ENCODE measurements at places on chromosomes 11 and 22.

- DNase-seq: no peak
Measured at GRCh38 chr11:117860139-117860538, 16.3 kb downstream of the FXYD6 start.

- no peak for DNase-seq
Measured at GRCh38 chr11:47062736-47063135, 113.9 kb downstream of the ARFGAP2 start.

- DNase-seq: no peak
Measured at GRCh38 chr11:118746988-118747585, 43.9 kb downstream of the DDX6 start.

DNA sequence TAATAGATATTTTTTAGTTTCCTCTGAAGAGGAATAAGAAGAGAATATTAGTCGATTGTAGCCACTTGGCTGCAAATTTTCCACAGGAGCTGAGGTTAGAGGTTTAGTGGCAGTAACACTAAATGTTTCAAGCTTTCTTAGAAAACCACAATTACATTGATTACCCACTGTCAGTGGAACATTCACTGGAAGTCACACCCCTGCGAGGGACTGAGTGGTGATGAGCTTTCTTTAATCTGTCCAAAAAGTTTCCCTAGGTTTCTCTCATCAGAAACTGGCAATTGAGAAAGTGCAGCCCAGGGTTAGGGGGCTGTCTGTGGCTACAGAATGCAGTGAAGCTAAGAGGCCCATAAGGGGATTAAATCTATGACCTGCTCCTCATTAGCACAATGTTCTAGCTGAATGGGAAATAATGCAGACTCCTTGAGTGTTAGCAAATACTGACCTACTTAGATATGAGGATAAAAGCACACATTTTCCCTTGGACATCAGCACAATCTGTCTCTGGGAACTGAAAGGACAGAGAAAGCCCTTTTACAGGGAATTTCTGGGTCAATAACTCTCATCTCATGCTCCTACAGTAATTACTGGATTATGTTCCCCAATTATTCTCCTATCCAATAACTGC is 189.5 kb downstream of the FAM76B start:
- no peak for DNase-seq

GRCh38 chr11:64742087-64742888 is 1.7 kb downstream of the RASGRP2 start:
- DNase-seq: no peak

- DNase-seq: no peak
Measured at GRCh38 chr11:75893251-75893650, 78.2 kb downstream of the UVRAG start.

DNA sequence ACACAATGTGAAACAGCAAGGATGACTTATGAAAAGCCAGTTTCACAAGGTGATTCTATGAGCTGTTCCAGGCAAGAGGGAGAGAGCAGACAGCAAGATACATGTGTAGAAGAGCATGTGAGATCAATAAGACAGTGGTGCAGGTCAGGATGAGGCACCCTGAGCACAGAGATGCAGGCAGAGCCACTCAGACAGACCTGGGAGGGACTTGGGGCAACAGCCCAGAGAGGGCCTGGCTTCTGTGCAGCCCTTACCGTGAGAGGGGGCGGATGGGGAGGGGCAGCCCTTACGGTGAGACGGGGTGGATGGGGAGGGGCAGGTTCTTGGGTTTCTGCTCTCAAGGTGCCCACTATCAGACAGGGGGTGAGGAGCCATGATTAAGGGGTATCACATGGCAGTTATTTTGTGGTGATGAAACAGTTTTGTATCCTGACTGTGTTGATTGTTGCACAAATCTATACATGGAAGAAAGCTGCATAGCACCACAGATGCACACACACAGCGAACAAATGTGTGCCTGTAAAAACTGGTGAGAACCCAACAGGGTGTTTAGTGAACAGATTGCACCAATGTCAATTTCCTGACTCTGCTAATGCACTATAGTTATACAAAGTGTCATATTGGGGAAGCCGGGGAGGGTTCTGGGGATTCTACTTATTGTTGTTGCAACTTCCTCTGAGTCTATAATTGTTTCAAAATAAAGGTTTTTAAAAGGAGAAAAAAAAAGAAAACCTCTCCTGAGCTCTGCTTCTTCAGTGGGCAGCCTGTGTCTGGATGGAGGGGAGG is 5.2 kb upstream of the C22orf42 start:
- no peak for DNase-seq

- no peak for DNase-seq
Measured at GRCh38 chr22:19844377-19845053, 10.2 kb downstream of the GNB1L start.

GRCh38 chr11:1229471-1230120 is 6.7 kb downstream of the MUC5B start:
- DNase-seq: no peak

GRCh38 chr11:23585416-23586104 is 725.3 kb upstream of the CCDC179 start:
- no peak for DNase-seq

DNA sequence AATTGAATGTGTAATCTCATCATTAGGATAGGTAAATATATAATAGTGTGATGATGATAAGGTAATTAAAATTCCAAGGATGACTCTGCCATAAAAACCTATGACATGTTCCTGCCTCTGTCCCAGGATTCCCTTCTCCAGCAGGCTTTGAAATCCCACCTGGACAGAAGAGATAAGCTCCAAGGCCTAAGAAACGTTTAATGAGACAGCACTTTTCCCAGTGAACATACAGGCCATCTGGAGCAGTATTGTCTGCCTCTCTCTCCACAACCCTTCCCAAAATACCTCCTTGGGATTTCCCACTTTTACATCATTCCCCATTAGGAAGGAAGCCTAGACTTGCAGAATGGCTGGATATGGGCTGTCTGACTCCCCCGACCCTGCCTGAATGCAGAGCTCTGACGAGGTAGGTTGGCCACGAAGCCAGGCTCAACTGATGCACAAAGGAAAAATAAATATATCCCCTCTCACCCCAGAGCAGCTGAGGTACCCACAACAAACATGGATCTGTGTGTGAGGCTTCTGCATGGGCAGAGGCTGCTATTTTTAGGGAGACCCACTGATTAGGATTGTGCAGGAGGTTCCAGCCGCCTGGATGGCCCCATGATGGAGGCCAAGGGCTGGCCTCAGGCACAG is 71.0 kb downstream of the TMPRSS5 start:
- DNase-seq: peak; percentile 46

- no peak for DNase-seq
Measured at GRCh38 chr11:66006134-66006890, 4.0 kb downstream of the BANF1 start.

- DNase-seq: no peak
Measured at GRCh38 chr22:45838305-45838887, 138.6 kb downstream of the WNT7B start.

- no peak for DNase-seq
Measured at GRCh38 chr11:112179601-112180000, 4.3 kb downstream of the BCO2 start.

GRCh38 chr22:28172892-28173670 is 254.0 kb upstream of the PITPNB start:
- peak; percentile 53 for DNase-seq

GRCh38 chr11:126359431-126360048 is 4.1 kb downstream of the ST3GAL4 start:
- DNase-seq: peak; percentile 95

DNA sequence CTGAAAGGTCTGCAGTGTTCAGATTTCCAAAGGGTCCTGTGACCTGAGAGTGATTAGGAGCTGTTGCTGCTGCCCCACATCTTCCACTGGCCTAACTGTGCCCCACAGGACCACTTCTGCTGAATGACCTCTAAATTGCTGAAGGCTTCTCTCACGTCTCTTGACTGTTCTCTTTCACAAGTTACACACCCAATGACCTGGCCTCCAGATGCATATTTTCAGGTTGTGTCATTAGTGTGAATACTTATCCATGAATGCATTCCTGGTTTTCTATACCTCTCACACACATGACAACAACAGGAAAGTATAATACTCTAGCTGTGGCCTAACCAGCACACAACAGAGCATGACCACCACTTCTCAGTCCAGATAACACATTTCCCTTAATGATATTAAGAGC is 15.4 kb downstream of the PRR14L start:
- DNase-seq: no peak

DNA sequence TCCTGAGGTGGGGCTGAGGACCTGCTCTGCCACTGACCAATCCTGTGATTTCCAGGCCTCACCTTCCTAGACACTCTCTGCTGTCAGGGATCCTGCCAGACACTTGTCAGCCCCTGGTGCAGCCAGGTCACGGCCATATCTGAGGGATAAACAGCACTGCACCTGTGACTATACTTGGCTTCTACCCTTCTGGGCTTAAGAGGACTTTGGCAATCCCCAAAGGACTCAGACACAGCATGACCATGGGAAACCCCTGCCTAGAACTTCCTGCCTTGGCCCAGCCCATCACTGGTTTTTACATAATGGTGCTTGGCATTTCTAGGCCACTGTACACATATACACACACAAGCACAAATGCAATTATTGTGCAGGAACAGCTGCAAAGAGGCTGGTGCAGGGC is 11.6 kb upstream of the OLFML1 start:
- no peak for DNase-seq

DNA sequence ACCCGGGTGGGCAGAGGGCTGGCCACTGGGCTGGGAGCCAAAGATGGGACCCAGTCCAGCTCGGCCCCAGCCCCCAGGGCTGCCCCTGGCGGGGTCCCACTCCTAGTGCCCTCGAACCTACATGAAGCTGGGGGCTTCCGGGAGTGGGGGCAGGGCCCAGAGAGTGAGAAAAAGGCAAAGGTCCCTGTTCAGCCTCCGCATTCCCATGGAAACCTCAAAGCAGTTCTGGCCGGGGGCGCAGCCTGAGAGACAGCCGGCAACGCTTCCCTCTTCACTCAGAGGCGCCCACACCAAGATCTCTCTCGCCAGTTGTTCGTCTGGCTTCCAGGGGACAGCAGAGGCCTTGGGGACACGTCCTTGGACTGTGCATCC is 22.4 kb upstream of the ARHGAP8 start:
- no peak for DNase-seq

GRCh38 chr11:82790723-82791484 is 57.2 kb upstream of the FAM181B start:
- peak; percentile 65 for DNase-seq

DNA sequence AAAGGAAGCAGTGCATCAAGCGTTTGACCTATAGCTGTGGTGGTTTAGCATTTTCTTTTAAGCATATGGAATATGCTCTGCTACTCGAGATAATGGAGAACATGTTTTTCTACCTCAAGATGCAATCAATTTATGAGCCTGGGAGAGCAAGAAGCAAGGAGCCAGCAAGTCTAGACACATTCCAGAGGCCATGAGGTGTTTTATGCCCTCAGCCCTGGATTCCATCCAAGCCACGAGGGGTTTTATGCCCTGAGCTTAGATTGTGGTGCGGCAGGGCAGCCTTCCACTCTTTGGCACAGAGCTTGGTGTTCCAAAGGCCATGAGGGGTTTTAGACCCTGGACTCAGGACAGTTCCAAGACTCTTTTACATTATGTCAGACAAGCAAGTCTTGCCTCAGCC is 11.7 kb upstream of the DNAJB13 start:
- DNase-seq: no peak

- DNase-seq: no peak
Measured at GRCh38 chr11:127023991-127024390, 23.4 kb upstream of the KIRREL3 start.

DNA sequence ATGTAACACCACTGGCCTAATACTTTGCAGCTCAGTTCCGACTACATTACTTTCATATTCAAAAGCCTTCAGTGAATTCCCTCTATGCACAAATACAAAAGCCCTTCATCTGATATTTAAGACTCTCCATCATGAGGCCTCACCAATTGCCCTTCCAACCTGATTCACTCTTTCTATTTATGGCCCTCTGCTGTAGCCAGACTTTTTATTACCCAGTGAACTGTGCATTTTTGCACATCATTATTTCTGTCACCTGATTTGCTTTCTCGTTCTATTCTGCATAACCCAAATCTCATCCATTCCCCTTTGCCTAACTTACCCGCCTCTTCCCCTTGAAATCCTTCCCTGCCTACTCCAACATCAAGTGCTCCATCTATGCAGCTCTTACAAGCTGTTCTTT is 78.3 kb downstream of the BBOX1 start:
- no peak for DNase-seq

DNA sequence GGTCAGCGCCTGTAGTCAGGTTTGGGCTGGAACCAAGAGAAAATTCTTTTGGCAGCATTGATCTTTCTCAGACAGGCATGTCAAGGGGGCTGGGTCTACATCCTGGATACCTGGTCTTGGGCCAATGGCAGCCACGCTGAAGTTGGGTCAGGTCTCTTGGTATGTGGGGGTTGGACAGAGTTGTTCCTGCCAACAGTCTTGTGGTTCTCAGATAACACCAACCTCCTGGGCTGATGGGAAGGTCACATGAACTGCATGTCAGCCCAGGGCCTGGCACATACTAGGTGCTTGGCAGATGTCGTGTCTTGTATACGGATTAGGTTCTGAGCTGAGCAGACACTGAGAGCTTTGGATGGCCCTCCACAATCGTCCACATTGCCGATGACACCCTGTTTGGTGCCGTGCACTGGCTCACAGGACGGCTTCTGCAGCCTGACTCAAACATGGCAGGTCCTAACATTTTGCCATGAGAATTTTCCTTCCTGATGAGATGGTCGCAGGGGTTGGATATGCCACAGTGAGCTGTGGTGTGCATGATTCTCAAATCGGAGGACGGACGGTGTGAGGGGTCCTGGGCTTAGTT is 42.0 kb downstream of the FBLN1 start:
- no peak for DNase-seq

DNA sequence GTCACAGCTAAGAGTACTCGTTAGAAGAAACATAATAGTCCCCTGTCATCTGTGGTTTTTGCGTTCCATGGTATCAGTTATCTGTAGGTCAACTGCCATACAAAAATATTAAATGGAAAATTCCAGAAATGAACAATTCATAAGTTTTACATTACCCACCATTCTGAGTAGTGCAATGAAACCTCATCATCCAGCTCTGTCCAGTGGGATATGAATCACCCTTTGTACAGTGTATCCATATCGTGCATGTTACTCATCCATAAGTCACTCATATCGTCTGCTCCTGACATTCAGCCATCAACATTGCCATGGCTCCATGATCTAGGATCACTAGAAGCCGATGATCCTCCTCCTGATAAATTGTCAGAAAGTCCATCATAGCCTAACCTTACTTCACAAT is 174.9 kb upstream of the C11orf87 start:
- no peak for DNase-seq

- DNase-seq: no peak
Measured at GRCh38 chr11:69974528-69974927, 103.6 kb upstream of the ANO1 start.

- no peak for DNase-seq
Measured at GRCh38 chr22:31130873-31131272, 8.1 kb downstream of the INPP5J start.

DNA sequence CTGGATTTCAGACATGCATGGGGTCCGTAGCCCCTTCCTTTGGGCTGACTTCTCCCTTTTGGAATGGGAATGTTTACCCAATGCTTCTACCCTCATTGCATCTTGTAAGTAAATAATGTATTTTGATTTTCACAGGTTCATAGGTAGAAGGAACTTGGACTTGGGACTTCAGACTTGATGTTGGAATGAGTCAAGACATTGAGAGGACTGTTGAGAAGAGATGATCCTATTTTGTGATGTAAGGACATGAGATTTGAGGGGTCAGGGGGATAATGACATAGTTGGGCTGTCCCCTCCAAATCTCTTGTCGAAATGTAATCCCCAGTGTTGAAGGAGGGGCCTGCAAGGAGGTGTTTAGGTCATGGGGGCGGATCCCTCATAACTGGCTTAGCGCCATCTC is 933 bp upstream of the KRTAP5-10 start:
- DNase-seq: no peak

All from NCI-H1105 treated with DMSO at 0.1 percent for 48 hours (cell line).